NCI-H526 (cell line): ENCODE measurements at places on chromosomes 12 and 14.

- no peak for DNase-seq
These were observed 38.0 kb downstream of the CCDC60 start for GRCh38 chr12:119372540-119372939.

GRCh38 chr12:91493308-91493707 is 310.7 kb upstream of the DCN start:
- no peak for DNase-seq

- DNase-seq, result no peak
These were observed 272.9 kb downstream of the EGLN3 start for GRCh38 chr14:33678005-33678404.

DNA sequence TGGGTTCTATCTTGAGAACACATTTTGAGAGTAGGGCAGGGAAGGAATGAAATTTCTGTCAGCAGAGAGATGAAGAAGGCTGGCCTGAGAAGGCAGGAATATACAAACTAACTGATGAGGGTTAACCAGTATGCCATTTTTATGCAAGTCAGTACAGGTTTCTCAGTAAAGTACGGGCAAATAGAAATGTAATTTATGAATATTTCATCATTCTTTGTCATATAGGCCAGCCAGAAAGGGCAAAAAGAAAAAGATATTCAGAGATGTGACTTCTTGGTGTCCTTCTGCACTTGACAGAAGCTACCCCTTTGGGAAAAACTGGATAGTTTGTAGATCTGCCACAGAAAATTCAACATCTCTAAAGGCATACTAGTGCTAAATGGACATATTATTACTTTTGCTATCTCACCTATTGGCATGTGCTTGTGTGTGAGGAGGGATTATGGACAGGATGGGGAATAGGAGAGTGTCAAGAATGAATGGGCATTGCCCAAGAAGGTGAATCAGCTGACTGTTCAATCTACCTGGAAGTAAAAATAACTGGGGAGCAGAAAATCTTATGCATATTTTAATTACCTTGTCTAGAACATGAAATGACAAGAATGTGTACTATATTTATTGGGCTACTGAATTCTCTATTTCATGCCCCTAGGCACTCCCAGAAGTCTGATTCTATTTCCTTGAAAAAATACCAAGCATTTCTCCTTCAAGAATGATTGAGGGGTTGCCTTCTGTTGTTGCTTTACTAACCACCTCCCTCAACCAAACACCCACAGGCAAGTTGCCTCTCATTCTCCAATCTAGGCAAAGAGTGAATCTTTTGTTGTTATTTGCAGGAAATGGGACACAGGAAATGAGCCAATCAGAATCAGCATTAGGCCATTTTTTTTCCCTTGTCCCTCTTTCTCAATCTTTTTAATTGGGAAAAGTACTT is 175.1 kb upstream of the SLC38A2 start:
- no peak for DNase-seq

GRCh38 chr12:122123051-122123760 is 44.6 kb downstream of the MLXIP start:
- peak; percentile 87 for DNase-seq

DNA sequence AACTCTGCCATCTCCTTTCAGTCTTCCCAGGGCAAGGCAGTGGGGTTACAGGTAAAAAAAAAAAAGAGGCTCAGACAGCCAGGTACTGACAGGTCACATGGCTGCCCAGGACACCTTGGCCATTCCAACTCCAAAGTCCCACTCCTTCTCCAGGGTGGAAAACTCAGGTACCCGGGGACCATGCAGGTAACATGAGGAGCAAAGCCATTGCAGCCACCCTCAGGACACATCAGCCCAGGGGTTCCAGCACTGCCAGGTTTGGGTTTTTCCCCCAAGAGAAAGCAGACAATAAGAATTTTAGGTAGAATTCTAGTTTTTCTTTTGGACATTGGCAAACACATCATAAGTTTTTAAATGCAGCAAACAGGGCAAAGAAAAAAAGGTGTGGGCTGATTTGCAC is 15.3 kb downstream of the FAM222A start:
- no peak for DNase-seq

GRCh38 chr14:67241411-67242167 is at the start of gene PALS1:
TSS of gene PALS1 (plus strand) at chr14:67241435. CDS start at chr14:67279171, 37,736 bp downstream.
- peak; percentile 84 for DNase-seq

GRCh38 chr14:92932448-92933395 is 9.8 kb downstream of the CHGA start:
- DNase-seq, result no peak

- DNase-seq, result no peak
These were observed 36.3 kb downstream of the SNRNP35 start for GRCh38 chr12:123494124-123494851.

DNA sequence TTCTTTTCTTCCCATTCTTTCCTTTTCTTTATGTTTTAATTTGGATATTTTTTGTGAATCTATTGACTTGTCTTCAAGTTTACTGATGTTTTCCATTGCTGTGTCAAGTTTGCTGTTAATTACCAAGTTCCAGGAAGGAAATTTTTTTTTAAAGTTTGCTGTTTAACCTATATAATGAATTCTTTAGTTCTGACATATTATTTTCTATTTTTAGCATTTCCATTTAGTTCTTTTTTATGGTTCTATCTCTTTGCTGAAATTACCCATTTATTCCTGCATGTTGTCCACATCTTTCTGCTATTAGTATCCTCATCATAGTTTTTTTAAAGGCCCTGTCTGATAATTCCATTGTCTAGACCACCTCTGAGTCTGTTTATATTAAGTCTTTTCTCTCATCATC is 27.8 kb downstream of the KLHDC1 start:
- no peak for DNase-seq

DNA sequence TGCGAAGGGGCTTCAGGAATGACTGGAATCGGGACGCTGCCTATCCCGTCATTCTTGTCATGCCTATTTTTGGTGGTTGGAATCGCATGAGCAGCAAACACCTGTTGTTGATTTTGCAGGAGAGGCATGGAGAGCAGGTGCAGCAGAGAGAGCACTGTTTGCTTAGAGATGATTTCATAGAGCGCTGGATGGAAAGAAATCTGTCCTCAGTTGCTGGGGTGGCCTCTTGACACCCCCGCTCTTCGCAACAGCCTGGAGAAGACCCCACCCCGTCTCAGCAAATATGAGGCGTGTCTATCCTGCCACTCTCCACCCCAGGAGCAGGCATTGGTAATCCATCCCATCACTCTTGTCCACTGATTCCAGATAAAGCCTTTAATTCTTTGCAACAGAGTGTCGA is 19.3 kb upstream of the NCOR2 start:
- DNase-seq, result no peak

DNA sequence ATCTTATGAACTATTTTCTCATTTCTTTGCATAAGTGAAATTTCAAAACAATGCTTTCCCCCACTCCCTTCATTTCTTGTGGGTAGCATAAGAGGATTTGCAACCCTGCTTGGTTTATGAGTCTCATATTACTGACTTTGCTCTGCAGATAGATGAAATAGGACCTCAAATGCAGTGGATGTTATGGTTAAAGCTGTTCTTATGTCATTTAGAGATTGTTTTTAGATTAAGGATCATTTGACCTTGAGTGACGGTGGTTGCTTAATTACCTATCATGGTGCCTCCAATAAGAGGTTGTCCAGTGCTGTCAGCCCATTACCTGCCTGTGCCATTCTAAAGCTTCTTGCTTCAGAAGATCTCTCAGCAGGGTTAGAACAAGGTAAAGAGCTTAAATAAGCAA is 351.4 kb upstream of the ATP2B1 start:
- no peak for DNase-seq

DNA sequence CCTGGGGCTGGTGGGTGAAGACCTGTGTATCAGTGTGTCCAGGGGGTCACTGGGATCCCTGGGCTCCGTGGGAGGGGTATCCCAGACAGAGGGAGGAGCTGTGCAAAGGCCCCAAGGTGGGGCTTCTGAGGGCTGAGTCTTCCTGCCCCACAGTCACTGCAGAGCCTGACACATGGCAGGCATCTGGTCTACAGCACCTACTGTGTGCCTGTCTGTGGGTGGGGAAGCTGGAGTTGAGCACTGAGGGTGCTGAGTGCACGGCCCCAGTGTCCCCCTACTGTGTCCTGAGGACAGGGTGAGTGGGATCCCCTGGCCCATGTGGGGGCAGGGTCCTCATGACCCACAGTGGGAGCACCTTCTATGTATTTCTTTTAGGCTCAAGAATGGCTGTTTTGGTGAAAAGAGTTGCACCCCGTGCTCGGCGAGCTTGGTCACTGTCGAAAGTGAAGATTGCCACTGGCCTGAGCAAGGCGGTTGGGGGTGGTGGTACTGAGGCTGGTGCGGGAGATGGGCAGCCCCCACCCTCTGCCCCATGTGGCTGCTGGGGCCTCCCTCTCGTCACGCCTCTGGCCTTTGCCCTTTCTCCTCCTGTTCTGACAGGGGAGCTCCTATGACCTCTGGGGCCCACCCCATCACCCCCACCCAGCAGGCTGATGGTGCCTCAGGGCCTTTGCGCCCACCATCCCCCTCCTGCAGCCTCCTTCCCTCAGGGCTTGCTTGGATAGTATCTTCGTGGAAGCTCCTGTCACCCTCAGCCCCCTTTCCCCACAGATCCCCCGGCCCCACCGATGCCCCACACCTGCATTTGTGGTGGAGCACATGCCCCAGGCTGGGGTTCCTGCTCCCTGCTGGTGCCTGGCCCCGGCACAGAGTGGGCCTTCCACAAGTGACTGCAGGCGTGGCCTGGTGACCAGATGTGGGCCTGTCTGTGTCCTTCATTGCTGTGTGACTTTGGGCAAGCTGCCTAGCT is 55.8 kb downstream of the BEGAIN start:
- DNase-seq, result no peak

- DNase-seq, result no peak
These were observed 66.4 kb upstream of the DCN start for GRCh38 chr12:91249054-91249453.

GRCh38 chr12:26692407-26692806 is 140.6 kb downstream of the ITPR2 start:
- no peak for DNase-seq

GRCh38 chr14:94665121-94665520 is 52.9 kb downstream of the SERPINA3 start:
- DNase-seq, result no peak

GRCh38 chr12:21599143-21599999 is 5.3 kb downstream of the GYS2 start:
- no peak for DNase-seq

- DNase-seq, result peak; percentile 50
These were observed 30.9 kb upstream of the IRF2BPL start for GRCh38 chr14:77059276-77059915.

- DNase-seq, result no peak
These were observed 26.1 kb upstream of the SLC6A13 start for GRCh38 chr12:288687-289086.

DNA sequence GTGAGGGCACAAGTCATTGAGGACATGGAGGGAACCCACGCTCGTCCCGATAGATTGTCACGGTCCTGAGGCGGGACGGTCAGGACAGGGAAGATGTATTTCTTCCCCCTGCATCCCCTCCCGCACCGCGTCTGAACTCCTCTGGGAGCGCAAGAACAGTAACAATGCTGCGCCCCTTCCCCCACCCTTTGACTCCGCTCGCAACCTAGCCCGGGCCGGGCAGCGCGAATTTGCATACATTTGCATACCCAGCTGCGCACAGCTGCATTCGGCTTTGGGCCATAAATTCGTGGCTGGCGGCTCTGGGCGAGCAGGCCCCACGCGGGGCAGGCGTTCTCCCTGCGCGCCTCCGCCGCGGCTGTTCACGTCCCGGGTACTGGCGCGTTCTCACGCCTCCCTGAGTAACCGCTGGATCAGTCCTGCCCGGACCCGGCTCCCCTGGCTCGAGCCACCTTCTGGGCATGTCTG is 29.0 kb upstream of the SMUG1 start:
- peak; percentile 98 for DNase-seq

DNA sequence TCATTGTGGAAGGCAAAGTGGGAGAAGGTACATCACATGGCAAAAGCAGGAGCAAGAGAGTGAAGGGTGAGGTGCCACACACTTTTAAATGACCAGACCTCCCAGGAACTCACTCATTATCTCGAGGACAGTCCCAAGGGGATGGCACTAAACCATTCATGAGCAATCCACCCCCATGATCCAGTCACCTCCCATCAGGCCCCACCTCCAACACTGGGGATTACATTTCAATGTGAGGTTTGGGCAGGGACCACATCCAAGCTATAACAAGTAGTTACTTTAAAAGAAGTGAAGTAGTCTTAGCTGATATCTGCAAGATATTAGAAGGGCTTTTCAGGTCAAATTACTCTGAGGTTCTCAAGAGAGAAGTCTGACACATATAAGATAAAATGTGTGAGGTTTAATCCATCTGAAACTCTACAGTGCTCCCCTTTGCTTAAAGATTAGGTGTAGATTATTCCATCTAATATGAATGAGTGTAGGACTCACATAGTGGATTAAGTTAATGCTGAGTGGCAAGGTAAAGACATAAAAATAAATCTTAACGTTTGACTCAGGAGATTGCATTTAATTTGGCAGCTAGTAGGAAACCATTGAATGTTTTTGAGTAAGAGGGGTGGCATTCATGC is 130.8 kb downstream of the TMX1 start:
- no peak for DNase-seq

DNA sequence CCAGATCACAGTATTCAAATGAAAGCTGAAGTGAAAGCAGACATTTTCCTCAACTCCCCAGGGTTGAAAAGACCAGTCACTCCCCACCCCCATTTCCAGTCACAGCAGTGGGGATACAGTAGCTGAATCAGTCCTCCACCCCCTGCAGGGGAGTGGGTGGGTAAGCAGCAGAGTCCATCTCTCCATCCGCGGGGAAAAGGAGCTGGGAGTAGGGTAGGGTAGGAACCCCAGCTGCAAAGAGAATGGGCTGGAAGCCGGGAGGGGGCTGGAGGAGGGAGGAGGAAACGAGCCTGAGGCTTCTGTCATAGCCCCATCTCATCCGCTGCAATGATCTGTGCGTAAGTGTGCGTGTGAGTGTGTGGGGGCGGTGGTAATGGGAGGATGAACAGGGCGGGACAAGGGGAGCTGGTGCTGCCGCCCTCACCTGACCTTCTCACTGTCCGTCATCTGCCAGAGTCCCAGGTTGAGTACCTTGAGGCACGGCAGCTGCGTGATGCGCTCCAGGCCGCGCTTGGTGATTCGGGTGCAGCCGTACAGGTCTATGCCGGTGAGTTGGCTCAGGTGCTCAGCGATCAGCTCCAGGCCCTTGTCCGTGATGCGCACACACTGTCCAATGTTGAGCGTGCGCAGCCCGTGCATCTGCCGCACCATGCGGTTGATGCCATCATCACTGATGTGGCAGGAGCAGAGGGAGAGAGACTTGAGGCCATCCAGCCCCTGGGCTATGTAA is 1.8 kb downstream of the FBXL14 start:
- peak; percentile 71 for DNase-seq

DNA sequence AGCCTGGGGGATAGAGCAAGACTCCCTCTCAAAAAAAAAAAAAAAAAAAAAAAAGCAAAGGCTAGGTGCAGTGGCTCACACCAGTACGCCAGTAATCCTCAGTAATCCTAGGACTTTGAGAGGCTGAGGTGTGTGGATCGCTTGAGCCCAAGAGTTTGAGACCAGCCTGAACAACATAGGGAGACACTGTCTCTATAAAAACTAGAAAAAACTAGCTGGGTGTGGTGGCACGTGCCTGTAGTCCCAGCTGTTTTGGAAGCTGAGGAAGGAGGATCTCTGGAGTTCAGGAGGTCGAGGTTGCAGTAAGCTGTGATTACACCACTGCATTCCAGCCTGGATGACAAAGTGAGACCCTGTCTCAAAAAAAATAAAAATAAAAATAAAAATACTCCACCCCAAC is 8.9 kb upstream of the RBM25 start:
- DNase-seq, result no peak

GRCh38 chr12:110073049-110073831 is 24.9 kb upstream of the C12orf76 start:
- no peak for DNase-seq
